ENCODE measurements at places on chromosomes 4 and X.

DNA sequence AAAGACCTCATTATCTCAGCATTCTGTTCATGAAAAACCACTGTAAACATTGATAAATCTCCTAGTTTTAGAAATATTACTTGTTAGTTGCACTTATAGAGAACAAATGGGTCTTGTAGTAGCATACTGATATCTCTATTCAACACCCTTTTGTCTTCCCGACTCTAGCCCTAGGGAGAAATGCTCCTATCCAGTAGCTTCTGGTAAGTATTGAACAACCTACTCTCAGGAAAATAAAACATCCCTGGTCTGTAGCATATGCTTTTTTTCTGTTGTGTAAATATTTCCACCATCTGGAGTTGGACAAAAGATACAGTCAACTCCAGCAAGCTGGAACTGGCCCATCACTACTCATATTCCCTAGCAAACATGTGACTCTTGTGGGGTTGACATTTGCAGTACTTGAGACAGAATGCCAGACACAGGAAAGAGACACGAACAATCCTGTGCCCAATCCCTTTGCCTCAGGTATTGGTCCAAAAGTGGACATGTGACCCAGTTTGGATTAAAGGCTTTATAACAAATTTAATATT is 188.2 kb downstream of the GC start:
- no peak for DNase-seq

- no peak for DNase-seq
These were observed 96.4 kb upstream of the DDIT4L start for GRCh38 chr4:100286636-100287035.

DNA sequence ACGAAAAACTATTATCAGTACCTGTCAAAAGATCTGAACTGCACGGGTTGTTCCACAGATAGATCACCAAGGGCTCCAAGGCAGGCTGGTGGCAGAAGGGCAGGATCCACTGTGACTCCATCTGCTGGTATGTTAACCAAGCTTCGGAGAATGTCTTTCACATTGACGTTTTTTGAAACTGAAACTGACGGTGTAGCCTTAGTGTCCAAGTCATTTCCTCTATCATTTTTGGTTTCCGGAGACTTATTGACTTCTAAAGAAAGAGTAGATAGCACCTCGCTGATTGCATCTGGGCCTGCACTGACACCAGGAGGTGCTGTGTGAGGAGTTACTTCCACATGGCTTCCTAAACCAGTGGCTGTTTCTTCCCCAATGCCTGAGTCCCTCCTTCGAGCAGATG is 186.9 kb downstream of the LRBA start:
- DNase-seq, result peak; percentile 25

DNA sequence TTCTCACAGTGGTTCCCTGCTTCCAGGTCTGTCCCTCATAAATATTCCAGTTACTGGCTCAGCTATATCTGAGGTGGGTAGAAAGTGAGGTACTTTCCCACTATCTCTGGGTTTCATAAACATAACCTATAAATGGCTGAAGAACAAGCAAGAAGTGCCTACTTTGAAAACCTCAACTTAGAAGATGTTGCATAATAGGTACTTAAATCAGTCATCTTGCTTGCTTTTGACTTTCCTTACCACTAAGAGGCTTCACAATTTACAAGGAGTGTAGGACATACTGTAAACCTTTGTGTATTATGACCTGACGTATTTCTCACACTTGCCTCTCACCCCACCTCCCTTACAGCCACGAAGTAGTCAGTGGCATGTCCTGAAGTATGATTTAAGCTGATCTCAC is 145.9 kb downstream of the PCDH19 start:
- no peak for DNase-seq

DNA sequence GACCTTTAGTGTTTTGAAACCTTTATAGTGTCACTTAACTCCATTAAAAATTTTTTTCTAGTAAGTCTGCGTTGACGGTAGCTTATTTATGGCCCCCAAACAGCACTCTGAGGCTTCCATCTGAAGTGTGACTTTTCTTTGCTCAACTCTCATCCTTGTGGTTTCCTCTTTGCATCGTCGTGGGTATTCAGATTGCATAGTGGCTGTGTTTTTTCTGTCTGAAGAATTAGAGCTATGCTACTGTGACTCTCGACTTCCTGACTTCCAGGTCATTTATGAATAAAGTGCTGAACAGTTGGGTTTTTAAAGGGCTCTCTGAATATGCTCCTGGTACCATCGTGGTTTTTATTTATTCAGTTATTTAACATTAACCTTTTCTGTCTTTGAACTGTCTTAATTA is 44.9 kb downstream of the JADE1 start:
- no peak for DNase-seq

DNA sequence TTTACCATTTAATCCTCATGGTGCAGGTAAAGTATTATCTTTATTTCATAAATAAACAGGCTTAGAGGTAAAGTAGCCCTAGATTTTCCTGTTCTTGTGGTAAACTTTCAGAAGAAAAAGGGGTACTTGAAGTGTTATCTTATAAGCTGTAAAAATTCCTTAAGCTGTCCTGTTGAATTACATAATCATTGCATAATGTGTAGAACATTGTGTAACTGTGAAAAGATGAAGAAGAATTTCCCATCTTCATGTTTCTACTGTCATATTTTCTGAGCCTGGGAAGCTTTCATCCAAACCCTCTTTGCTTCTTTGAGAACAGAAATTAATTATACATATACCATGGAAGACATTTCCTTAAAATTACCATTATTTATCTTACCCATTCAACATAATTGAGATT is 90.5 kb downstream of the ELOVL6 start:
- no peak for DNase-seq

DNA sequence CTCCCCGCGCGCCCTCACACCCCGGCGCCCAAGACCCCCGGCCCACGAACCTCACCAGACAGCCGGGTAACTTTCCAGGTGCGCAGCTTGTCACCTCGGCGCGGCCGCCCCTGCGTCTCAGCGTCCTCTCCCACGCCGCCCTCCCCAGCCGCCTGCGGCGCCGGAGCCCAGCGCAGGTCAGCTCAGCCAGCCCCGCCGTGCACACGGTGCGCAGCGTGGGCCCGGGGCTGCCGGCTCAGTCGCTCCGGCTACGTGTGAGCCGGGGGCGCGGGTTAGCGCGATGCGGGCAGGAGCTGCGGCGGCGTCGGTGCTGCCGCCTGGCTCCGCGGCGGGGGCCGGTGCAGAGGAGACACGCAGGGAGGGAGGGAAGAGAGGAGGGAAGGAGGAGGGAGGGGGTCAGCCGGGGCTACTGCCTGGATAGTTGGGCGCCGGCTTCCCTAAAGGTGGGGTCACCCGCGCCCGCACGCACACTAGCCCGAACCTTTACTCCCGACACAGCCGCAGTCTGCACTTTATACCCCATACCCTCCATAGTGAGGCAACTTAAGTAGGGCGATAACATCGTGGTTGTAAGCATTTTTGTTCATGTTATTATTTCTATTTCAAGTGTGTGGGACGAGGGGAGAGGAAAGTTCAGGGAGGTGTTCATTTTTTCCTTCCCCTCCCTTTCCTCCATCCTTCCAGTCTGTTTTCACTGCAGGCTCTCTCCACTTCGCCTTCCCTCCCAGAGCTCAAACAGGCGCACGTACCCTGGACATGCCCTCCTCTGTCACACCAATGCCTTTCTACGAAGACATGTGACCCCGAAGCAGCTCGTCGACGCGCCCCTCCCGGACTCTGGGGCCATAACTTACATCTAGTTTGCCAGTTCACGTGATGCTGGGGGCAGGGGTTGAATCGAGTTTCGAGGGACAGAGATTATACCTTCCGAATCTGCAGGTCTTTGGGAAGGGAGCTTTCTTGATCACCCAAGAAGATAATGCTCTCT is at the start of gene PRKG2:
TSS of gene PRKG2 (minus strand) at position 342 of the 988 bp plus-strand sequence. CDS start 10,175 bp downstream, outside the sequence.
- peak; percentile 35 for DNase-seq

DNA sequence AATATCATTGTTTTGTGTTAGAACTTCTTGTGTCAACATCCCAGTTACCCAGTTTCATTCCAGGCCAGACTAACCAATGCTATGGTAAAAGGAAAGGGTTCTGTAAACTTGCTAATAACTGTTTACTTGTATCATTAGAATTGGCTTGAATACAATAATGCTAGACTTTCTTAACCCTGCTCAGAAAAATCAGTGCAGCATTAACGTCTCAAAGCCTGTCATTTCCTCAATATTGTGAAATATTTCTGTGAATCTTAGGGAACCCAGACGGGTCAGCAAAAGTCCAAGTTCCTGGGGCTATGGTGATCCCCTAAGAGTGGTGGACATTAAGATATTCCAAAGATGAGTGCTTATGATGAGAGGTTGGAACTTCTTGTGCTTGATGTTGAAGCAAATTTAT is 541.2 kb upstream of the MAGEB18 start:
- DNase-seq, result no peak

DNA sequence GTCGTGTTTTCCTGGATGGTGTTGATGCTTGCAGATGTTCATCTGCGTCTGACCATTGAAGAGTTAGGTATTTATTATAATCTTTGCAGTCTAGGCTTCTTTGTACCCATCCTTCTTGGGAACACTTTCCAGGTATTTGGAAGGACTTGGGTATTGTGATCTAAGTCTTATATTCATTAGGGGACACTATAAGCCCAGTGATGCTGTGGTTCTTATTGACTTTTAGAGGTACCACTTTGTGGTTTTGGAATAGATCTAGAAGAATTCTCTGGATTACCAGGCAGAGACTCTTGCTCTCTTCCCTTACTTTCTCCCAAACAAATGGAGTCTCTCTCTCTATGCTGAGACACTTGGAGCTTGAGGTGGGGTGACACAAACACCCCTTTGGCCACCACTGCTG is 41.6 kb downstream of the AFM start:
- DNase-seq, result no peak
